ENCODE measurements at places on chromosomes 1 and 21. TPM values are rescaled to one million over a fixed set of nuclear protein-coding genes. Genes with fewer than 3 reads are reported as not detected.
A peak's percentile ranks its signal among the peaks of the same experiment; 100 is the strongest.

- H3K27me3 ChIP-seq = no peaks in the 10 kb centered on the region
- H3K27ac ChIP-seq = no peak overlapping the region
- no peak overlapping the region for H3K4me3 ChIP-seq
- H3K36me3 ChIP-seq = no peaks in the 10 kb centered on the region
- DNase-seq = no peak
Observed at GRCh38 chr1:202011994-202012393, 1.6 kb downstream of the ELF3 start.

GRCh38 chr1:15346346-15347030 lies 63.2 kb upstream of the EFHD2 start:
- no peak for DNase-seq
- H3K36me3 ChIP-seq = no peaks in the 10 kb centered on the region
- H3K27ac ChIP-seq = peak overlapping the region; percentile 34
- H3K4me3 ChIP-seq = no peak overlapping the region
- H3K4me1 ChIP-seq = peaks cover 62% of the 10 kb centered on the region
- H3K27me3 ChIP-seq = no peaks in the 10 kb centered on the region

- no peak overlapping the region for H3K27ac ChIP-seq
- H3K4me1 ChIP-seq = no peaks in the 10 kb centered on the region
- H3K36me3 ChIP-seq = no peaks in the 10 kb centered on the region
- no peaks in the 10 kb centered on the region for H3K27me3 ChIP-seq
Observed at GRCh38 chr21:40531431-40532110, 315.4 kb downstream of the DSCAM start.

Gene FH
- total RNA-seq = 25.9 TPM

Gene TRIM67
- total RNA-seq = not detected
